ENCODE measurements at places on chromosomes 4 and X.

DNA sequence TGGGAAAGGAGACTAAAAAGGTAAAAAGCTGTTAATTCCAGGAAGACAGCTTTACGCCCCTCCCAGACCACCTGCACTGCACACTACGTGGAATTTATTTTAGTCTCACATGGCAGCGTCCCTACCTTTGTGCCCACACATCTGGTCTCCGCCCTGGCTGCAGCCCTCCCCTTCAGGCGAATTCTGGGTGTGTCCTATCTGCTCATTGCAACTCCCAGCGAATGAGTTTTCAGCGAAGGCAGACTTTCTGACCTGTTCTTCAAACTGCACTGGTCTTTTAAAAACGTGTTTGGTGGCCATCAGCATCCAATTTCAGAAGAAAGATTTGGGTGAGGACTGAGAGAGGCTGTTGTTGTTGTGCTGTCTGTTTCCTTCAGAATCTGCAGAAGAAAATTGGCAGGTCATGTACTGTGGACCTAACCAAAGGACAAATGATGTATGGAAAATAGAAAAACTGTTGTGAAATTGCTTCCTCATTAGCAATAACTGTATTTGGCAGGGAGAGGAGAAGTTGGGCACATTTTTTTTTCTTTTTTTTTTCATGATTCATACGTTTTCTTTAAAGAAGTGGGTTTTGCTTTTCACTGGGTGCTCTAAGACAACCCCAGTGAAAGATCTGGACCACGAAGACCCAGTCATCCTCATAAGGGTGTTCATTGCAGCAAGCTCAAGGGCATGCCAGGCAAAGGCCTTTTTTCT lies 4.2 kb downstream of the TLR8 start:
- no peak for DNase-seq

- no peak for DNase-seq
Measured at GRCh38 chr4:22720091-22720490, 27.4 kb downstream of the GBA3 start.

- no peak for DNase-seq
Measured at GRCh38 chrX:152876931-152877840, 20.7 kb upstream of the ZNF185 start.

GRCh38 chrX:73213734-73214425 lies 771 bp downstream of the NAP1L2 start:
- no peak for DNase-seq

DNA sequence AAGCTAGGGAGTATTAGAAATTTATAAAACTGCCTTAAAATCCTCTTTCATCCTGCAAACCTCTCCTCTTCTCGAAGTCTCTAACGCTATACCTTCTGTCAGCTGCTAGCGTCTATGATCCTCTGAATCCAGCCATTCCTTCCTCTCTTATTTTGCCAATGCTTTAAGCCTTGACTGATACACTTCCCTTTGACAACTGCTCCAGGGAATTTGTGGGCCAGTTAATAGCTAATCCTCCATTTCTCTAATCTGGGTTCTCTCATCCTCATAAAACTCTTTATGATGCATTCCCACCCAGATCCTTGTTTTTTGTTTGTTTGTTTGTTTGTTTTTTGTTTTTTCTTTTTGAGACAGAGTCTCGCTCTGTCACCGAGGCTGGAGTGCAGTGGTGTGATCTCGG lies 293.6 kb upstream of the PUDP start:
- DNase-seq: no peak

DNA sequence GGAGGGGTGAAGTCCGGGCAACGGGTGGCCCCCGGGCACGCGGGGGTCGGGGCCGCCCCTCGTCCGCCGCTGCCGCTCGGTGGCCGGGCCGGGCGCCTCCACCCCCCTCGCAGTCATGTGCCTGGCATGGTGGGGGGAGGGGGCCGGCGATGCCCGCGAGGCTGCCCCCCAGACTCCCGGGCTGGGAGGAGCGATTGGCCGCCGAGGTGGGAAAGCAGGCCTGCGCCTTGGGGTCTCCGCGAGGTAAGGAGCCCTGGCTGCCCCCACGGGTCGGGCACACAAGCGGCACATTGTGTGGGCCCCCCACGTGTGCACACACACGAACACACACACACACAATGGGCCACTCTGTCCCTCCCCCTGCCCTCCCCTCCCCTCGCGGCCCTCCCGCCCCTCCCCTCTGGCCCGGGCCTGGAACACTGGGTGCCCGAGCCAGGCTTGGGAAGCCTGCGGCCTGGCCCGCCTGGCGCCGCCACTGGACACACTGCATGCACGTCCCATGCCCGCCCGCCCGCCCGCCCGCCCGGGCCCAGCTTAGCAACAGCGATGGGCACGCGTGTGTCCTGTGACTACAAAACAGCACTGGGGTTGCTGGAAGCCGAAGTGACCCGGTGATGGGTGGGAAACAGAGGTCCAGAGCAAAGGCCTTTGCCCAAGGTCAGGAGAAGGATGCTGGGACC lies 1.3 kb downstream of the SLC6A8 start:
- DNase-seq: no peak

- no peak for DNase-seq
Measured at GRCh38 chrX:15107367-15107988, 162.4 kb downstream of the ASB9 start.

DNA sequence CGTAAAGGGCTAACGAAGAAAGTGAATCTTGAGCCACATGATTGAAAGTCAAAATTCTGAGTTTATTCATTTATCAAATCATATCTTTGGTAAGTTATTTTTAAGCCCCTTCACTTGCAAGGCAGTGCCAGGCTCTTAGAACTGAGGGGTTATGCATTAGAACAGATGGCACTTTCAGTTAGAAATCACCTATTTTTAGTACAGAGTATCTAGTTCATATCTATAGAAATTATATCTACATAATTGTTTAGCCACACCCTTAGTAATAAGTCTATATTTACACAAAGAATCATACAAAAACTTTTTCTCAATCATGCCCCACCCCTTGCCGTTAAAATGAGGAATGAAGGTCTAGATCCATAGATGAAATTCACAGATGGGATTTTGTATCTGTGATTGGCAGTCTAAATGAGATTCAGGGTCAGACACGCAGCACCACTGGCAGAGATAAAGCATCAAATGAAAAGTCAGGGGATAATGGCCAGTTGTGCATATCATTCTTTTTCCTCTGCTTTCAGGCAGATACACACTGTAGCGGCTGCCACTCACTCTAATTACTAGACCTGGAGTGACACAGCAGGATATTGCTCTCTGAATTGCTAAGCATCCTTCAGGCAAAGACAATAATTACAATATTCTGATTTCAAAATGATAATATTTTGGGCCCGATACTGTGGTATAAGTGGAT lies 440.5 kb downstream of the MAPK10 start:
- DNase-seq: no peak

GRCh38 chr4:175386776-175387507 lies 425.1 kb downstream of the GPM6A start:
- DNase-seq: no peak

DNA sequence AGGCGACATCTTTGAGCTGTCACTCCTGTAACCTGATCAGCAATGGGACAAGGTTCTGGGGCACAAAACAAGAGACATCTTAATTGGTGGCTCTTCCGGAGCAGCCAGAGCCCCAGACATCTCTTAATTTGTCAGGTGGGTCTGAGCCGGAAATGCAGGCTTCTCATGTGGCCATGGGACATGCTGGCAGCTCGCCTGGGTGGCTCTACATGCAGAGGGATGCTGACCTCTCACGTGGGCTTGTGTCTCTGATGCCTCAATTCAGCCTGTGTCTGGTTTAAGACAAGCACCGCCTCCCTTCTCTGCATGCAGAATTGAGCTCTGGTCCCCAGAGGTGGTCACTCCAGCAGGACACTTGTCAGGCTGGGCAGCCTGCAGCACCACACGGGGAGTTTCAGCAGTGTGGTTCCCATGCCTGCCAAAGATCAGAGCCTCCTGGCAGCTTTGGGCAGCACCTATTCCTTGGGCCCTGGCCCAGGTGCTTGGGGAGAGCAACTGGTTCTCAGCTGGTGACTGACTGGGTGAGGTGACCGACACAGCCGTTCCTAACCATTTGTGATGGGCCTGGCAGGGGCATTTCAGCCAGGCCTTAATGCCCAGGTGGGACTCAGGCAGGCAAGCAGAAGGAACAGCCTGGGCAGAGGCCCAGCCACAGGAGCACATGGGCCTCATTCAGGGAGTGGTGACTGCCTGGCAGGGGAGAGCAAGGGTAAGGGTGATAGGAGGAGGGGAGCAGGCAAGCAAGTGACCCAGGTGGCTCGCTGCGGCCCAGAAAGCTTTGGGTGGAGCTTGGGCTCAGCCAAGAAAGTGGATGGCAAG lies 53.4 kb downstream of the HMX1 start:
- DNase-seq: no peak

DNA sequence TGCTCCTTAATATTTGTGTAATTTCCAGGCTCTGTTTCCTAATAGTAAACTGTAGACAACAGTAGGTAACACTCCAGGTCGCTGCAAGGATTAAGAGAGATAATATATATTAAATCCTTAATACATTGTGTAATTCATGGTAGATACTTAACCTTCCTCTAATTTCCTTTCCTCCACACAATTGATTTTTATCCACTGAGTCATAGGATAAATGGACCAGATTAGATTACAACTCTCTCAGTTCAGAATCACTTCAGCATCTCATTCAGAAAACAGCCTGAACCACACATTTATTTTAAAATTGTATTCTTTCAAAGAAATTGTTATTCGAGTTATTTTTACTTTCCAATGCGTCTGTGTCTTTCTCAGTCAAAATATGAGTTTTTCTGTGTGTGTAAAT lies 17.1 kb downstream of the GK2 start:
- no peak for DNase-seq

DNA sequence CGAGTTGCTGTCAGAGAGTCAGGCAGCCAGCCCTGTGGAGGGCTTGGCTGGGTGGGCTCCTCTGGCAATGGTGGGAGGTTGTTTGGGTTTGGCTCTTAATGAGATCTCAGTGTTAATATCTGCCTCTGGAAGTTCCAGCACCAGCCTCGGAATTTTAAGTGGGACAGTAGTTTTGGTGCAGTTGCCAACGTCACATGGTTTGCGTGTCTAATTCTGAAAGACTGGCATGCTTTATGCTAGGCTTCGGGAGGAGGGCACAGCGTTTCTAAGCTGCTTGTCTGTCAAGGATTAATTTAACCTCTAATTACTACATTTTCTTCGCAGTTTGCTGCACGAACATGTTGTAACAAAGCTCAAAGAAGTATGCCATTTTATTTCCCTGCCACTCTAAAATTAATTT lies 9.2 kb downstream of the MAMLD1 start:
- no peak for DNase-seq

- DNase-seq: no peak
Measured at GRCh38 chr4:62771983-62772557, 1571.9 kb downstream of the ADGRL3 start.

GRCh38 chr4:77593101-77593500 lies 12.5 kb upstream of the CXCL13 start:
- DNase-seq: no peak

DNA sequence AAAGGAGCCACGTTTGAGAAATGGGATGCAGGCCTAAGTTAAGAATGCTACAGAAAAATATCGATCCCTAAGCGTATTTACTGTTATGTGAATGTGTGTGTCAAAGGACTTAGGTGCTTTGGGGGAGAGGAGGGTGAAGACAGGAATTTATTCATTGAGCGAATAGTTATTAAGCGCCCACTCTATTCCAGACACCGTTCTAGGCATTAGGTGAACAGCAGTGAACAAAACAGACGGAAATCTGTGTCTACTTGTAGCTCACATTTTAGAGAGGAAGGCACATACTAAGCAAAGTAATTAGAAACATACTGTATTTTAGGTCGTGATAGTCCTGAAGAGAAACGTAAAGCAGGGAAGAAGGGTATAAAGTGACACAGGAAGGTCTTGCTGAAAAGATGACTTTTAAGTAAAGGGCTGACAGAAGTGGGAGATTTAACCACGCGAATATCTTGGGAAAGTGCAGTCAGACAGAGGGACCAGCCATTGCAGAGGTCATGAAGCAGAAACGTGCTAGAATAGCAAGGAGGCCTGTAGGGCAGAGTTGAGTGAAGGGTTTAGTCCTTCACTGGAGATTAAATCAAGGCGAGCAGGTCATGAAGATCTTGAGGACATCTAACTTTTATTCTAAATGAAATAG lies 541 bp downstream of the AIMP1 start:
- no peak for DNase-seq

- DNase-seq: no peak
Measured at GRCh38 chrX:2819345-2820135, 9.2 kb upstream of the GYG2 start.

All from right renal pelvis (tissue), 4 donors.